H1 (cell line): ENCODE measurements at places on chromosomes 7 and 10. TPM values are rescaled to one million over a fixed set of nuclear protein-coding genes. Genes with fewer than 3 reads are reported as not detected.
A peak's percentile ranks its signal among the peaks of the same experiment; 100 is the strongest.

Gene TET1
- total RNA-seq: 68.5 and 69.3 TPM in 2 replicates

- H3K4me1 ChIP-seq: peaks cover 32% of the 10 kb centered on the region; the same call in 1 of the 2 replicates
- no peak overlapping the region for H3K27ac ChIP-seq
- H3K27me3 ChIP-seq: no peaks in the 10 kb centered on the region
Observed at GRCh38 chr7:20112696-20113095, 104.5 kb downstream of the MACC1 start.

DNA sequence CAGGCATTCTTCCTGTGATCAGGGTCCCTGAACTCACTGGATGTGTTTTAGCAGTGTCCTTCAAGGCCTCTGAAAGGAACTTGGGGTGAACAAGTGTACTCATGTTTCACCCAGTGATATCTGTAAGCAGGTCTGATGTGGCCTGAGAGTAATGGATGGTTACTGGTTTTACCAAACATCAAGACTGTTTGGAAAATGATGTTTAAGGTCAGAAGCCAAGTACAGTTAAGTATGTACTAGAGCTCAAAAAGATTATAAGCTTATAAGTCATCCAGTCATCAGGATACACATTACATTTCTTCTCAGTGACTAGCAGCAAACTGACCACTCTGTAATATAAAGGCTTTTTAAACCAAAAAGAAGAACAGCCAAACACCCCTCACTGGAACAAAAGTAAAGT is 79.8 kb upstream of the PTN start:
- H3K4me1 ChIP-seq: no peaks in the 10 kb centered on the region
- H3K36me3 ChIP-seq: no peaks in the 10 kb centered on the region; the same call in 1 of the 2 replicates
- DNase-seq: no peak
- H3K4me3 ChIP-seq: no peak overlapping the region
- no peaks in the 10 kb centered on the region for H3K27me3 ChIP-seq
- no peak overlapping the region for H3K27ac ChIP-seq

Gene OPN4
- total RNA-seq: not detected in 2 replicates

- H3K4me3 ChIP-seq: no peak overlapping the region
- no peaks in the 10 kb centered on the region for H3K27me3 ChIP-seq
- DNase-seq: no peak
- H3K27ac ChIP-seq: no peak overlapping the region
- H3K4me1 ChIP-seq: peaks cover 9% of the 10 kb centered on the region
Observed at GRCh38 chr7:22713463-22713862, 13.5 kb upstream of the IL6 start.

DNA sequence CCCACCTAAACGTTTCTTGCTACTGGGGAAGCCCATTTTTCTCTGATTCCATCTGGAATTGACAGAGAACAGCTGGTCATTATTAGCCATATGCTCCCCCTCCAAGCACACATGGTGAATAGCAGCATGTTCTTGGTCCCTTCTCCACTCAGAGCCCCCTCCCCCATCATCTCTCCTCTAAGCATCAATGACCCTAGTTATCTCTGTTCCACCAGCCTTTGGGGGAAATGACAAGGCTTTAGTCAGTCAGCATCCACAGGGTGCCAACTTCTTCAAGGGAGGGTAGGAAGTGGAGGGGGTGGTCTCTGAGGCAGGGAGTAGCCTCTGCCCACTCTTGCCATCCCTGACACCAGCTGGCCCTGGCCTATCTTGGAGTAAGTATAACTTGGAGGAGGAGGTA is 163.1 kb downstream of the UBE2H start:
- H3K36me3 ChIP-seq: no peaks in the 10 kb centered on the region
- H3K27me3 ChIP-seq: peaks cover 27% of the 10 kb centered on the region
- peaks cover 21% of the 10 kb centered on the region for H3K4me1 ChIP-seq
- H3K4me3 ChIP-seq: no peak overlapping the region
- H3K27ac ChIP-seq: no peak overlapping the region
- DNase-seq: no peak

Gene LSM8
- total RNA-seq: 36.9 and 41.8 TPM in 2 replicates

GRCh38 chr7:36309716-36310115 is 79.9 kb upstream of the ANLN start:
- H3K27ac ChIP-seq: no peak overlapping the region
- no peaks in the 10 kb centered on the region for H3K4me1 ChIP-seq
- H3K27me3 ChIP-seq: no peaks in the 10 kb centered on the region
- H3K36me3 ChIP-seq: no peaks in the 10 kb centered on the region
- no peak overlapping the region for H3K4me3 ChIP-seq
- no peak for DNase-seq

GRCh38 chr10:122373721-122374120 is 787 bp upstream of the PLEKHA1 start:
- H3K27me3 ChIP-seq: no peaks in the 10 kb centered on the region
- H3K27ac ChIP-seq: no peak overlapping the region
- peak overlapping the region; percentile 70 for H3K4me3 ChIP-seq
- H3K36me3 ChIP-seq: no peaks in the 10 kb centered on the region
- DNase-seq: no peak
- H3K4me1 ChIP-seq: no peaks in the 10 kb centered on the region
